Stimulated activated naive CD4-positive, alpha-beta T cell (primary cell): ENCODE measurements at places on chromosomes 5 and 9.

DNA sequence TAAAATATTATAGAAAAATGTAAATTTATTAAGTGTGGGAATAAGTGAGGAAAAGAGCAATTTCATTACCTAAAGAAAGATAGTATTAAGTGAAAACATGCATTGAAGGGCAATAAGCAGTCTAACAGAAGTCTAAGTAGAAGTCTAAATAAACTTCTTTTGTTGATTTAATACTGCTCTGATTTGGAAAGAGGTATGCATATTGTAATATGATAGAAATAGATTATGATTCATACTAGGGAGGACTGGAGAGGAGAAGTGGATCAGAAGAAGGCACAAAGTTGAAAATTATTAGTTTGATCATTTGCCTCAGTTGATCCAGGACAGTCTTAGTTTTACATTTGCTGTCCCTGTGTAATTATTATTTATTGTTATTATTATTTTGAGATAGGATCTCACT is 6.6 kb upstream of the ERBIN start:
- no peak for DNase-seq

DNA sequence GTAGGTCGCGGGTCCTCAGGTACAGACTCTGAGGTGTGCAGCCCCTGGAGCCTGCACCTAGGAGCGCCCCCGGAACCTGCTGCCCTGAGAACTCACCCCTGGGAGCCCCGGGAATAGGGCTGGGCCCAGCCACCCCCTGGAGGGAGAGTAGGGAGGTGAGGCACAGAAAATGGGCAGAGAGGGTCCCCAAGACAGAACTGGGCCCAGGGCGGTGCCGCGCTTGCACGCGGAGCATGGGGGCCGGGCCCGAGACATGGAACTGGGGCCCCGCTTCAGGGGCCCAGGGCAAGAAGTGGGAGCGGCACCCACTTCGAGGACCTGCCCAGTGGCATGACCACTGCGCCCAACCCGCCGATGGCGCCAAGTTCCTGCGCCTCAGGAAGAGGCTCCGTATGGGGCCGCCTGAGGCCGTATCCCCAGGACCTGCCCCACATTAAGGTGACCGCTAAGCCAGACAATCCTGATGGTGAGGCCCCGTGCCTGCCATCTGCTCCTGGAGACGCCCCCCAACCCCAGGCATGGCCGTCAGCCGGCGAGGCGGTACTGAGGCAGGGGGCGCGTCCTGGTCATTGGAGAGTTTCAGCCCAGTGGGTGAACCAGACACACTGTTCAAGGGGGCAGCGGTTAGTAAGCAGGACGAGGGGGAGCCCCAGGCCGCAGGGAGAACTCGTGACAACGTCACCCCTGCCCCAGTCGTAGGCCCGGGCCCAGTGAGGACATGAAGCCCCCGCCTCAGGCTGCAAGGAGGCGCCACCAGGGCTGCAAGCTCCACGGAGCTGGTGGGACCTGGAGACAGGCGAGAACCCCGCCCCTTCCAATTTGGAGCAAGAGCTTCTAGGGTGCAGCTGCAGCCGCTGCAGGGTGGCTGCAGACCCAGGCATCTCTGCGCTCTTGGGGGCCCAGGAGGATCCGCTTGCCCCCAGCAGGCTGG is 89.5 kb upstream of the PUM3 start:
- DNase-seq: no peak

GRCh38 chr5:149782895-149783586 is 52.9 kb downstream of the PPARGC1B start:
- no peak for DNase-seq

DNA sequence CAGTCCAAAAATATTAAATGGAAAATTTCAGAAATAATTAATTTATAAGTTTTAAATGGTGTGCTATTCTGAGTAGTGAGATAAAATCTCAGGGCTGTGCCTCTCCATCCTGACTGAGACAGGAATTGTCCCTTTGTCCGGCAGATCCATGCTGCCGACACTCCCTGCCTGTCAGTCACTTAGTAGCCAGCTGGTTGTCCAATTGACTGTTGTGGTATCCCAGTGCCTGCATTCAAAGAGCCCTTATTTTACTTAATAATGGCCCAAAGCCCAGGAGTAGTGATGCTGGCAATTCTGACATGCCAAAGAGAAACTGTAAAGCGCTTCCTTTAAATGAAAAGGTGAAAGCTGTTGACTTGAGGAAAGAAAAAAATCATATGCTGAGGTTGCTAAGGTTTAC is 157.5 kb downstream of the ENC1 start:
- no peak for DNase-seq

- DNase-seq: no peak
Observed at GRCh38 chr5:141491323-141492167, 2.7 kb downstream of the PCDHGC5 start.

- DNase-seq: no peak
Observed at GRCh38 chr9:89661956-89662717, 57.3 kb downstream of the GADD45G start.

DNA sequence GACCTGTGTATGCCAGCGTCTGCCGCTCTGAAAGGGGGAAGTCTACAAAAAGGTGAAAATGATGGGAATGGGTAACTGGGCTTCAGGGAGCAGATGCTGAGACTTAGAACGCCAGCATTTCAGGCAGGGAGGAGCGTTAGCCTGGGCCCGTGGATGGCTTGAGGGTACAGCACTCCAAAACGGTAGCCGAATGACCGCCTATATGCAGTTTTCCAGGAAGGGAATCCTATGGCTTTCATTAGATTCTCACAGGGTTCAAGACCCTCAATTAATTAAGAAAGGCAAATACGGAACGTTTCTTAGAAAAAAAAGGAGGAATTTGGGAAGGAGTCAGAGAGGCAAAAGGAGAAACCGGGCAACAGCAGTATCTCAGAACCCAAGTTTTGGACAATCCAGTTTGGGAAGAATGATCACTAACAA is 639 bp downstream of the AMACR start:
- no peak for DNase-seq

DNA sequence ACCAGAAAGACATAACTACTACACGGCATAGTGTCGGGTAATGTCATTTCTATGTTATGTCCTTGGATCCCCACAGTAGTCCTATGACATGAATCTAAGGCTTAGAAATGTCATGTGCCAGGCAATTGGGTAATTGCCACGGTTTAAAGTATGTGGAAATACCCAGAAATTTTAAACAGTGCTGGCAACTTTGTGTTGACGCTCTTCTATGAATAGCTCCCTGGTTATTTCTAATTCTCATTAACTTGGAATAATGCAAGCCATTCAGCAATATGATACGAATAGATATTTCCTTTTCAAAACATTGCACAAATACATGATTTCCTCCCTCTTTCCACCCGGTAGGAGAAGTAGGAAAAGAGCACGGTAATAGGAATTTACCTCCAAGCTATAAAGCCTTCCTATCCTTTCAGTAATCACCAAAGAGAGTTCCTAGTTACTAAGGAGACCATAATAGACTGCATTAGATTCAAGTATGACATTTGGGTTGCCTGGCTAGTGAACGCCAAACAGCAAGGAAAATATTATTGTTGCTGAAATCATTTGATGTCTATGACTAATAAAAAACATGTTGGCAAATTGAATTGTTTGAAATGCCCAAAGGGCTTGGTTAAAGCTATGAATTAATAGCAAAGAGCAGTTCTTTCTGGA is 168.4 kb downstream of the CCDC192 start:
- DNase-seq: no peak

DNA sequence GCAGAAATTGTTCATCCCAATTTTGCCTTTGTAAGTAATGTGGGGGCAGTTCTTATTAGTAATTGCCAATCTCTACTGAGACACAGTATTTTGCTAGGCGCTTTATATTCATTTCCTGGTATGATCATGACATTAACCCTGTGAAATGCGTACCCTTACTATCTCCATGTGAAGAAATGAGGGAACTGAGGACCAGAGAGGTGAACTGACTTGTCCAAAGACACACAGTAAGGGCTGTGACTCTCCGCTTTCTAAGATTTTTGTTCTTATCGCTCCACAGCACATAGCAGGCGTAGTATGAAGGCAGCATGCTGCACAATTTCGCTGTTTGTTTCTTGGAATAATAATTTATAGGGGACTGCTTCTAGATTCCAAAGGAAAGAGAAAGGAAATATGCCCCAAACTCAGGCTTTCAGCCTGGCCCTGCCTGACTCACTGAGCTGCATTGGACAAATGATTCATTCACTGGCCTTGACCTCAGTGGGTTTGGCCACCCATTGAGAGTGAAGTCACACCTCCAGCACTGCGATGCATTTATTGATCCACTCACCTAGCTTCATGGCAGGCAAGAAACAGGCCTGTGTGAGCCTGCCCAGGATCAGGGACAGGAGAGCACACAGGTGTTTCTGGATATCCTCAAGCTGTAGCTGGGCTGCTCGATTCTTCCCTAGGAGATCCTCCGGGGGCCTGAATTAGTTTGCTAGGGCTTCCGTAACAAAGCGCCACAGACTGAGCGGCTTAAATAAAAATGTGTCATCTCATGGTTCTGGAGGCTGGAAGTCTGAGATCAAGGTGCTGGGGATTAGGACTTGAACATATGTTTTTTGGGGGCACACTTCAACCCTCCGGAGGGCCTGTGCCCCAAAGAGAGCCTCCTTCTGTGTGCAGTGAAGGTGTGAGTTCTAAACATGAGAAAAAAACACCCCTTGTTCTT is 7.2 kb upstream of the DUSP1 start:
- no peak for DNase-seq

DNA sequence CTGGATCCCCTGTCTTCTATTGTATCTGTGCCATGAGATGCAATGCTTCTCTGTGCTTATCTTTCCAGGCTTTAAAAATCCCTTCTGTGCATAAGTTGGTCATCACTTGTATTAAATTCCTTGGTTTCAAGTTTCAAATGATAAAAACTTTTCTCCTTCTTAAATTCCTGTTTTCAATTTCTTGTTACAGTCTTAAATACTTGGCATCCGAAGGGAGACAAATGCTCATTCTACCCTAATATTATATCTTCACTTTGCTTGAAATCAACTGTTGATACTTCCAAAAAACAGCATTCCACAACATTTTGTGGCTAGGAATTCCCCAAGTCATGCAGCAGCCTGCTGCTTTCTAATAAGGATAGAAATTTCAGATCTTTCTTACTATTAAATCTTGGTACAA is 413.2 kb upstream of the ACTBL2 start:
- DNase-seq: no peak

GRCh38 chr5:159805021-159805420 is 111.3 kb upstream of the ADRA1B start:
- DNase-seq: no peak

DNA sequence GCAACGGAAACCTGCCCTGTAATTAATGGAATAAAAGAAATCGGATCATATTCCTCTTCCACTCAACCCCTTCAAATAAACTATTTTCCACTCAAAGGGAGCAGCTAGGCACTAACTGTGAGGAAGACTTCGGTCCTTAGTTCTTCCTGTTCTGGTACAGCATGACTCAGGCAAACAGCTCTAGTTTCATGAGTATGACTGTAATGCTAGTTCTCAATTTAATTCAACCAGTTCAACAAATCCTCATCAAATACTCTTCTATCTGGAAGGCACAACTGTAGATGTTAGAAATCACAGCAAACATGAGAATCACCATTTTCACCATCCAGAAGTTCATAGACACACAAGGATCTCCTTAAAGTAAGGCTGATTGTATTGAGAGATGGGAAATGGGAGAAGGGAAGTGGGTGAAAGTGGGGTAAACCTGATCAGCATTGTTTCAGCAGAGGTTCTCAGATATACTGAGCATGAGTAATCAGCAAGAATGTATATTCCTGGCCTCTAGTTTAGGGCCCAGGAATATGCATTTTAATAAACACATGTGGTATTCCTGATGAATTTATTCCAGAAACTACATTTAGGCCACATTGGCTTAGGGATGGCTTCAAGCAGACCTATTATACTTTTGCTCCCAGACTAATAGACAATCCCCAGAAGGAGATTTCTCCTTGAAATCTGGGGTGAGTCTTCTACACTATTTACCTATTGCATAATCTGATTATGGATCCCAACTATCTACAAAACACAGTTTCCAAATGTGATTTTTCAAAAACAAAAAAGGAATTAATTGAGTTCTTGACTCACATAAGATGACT is 141.1 kb upstream of the SLC12A2 start:
- DNase-seq: no peak

GRCh38 chr9:107992271-107992670 is 502.7 kb upstream of the KLF4 start:
- no peak for DNase-seq

- DNase-seq: no peak
Observed at GRCh38 chr5:25579111-25579510, 934.3 kb upstream of the CDH10 start.

- no peak for DNase-seq
Observed at GRCh38 chr5:123813264-123813663, 301.3 kb downstream of the CSNK1G3 start.

DNA sequence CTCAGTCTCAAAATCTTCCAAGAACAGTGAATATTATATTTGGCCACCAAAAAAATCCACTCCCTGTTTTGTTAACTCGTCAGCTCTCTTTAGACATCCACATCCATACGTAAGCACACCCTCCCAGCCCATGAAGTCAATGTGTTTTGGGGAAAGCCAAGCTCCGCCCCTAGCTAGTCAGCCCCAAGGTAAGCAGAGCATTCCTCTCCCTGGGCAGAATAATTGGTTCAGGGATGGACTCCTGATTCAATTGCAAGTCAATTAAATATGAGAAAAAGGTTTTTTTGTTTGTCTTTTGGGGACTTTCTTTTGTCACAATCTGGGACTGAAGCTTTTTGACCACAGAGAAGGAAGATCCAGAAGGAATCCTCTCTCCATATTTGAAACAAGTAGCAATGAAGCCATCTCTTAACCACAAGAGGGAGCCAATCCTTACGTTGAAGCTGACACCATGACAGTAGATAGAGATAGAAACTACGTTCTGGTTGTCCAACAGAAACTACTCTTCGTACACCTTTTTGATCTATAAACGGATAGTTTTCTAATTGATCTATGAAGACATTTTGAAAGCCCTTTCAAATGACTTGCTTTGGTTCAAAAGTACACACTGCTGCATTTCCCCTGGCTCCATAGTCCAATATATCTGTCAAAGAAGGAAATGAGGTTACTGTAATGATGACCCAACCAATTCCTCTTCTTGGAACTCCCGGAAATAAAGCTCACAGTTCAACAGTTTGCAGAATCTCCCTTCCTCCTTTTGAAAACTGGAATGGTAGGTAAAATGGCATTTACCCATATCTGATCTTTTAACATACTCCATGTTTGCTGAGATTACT is 166.4 kb downstream of the TLE1 start:
- no peak for DNase-seq

- DNase-seq: no peak
Observed at GRCh38 chr9:33714989-33715388, 80.4 kb upstream of the PRSS3 start.

- no peak for DNase-seq
Observed at GRCh38 chr9:130174025-130174424, 1.8 kb downstream of the NCS1 start.
